ENCODE measurements at places on chromosomes 2 and 18.

DNA sequence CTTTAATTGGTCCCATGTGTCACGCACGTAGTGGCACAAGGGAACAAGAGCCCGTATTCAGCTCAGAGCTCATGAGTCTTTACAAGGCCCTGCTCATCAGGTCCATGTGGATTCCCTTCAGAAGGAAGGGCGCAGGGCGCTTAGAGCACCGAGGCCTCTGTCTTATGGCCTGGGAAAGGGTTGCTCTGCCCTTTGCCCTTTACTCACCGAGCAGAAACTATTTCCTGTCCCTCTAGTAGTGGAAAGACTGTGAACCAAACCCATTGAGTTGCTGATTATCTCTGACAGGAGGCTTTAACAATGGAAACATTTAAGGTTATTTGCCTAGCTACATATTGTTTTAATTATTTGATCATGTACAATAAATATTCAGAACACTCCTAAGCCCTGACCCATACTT is 102.0 kb upstream of the ACAA2 start:
- no peak for DNase-seq

GRCh38 chr18:73214970-73215369 is 347.2 kb upstream of the NETO1 start:
- DNase-seq, result no peak

DNA sequence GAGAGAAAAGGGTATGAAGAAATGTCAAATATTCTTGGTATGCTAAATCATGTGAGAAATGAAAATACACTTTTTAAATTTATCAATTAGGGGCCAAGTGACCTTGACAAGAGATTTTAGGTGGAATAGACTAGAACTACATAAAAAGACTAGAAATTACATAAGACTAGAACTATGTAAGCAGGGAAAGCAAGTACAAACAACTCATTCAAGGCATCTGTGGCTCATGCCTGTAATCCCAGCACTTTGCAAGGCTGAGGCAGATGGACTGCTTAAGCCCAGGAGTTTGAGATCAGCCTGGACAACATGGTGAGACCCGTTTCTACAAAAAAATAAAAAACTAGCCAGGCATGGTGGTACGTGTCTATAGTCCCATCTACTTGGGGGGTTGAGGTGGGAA is 20.3 kb downstream of the SF3B1 start:
- DNase-seq, result no peak

- no peak for DNase-seq
Observed at GRCh38 chr2:119821266-119821665, 61.5 kb downstream of the PTPN4 start.

DNA sequence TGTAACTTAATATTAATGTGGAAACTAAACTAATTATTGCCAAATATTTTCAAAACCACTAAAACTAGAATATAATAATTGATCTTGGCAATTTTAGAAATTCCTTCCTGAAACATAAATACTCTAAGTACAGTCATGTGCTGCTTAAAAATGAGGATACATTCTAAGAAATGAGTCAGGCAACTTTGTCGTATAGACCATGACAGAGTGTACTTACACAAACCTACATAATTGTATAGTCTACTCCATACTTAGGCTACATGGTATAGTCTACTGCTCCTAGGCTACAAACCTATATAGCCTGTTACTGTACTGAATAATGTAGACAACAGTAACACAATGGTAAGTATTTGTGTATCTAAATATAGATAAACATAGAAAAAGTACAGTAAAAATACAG is 27.6 kb downstream of the FEZ2 start:
- no peak for DNase-seq
